Activated CD4-positive, CD25-positive, alpha-beta regulatory T cell (primary cell): ENCODE measurements at places on chromosomes 4 and X.

DNA sequence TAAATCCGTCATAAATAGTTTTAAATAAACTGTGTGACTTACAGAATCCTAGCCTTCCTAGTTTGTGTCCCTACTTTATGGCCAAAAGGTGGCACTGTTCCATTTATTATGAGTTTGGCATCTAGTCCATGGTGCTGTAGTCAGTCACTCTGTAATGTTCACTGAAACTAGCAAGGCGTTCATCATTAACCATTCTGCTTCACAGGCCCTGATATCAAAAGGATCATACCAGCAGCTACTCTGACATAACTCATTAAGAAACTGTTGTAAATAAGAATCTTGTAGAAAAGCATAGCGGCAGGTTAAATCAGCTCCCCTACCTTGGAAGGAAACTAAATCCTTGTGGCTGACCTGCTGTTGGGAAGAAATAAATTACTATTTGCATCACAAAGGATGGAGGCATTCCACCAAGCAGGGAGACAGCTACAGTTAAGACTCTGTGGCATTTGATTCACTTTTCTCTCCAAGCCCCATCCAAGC lies 919.6 kb upstream of the DIAPH2 start:
- no peak for DNase-seq

DNA sequence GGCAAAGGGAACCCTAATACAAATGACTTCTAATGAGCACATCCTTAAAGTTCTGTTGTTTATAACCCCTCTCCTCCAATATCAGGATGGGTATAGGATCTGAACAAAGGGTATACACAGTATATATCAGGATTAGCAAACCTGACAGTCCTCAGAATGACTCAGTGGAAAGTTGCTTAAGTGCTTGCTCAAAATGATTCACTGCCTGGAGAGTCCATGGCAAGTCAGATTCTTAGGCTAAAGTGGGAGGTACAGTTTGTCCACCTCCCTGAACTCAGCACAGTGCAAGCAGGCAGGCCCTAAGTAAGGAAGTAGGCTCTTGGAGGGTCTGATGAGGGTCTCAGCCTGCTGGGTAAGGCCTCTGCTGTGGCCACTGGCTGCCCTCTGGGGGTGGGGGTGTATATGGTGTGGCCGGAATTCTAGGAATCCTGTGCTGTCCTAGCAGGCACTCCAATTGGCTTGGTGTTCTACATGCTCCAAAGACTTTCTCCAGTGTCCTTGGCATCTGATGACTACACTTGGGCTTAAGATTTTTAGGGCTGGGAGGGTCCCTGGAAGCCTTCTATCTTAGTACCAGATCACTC lies 54.3 kb downstream of the CHRDL1 start:
- no peak for DNase-seq

DNA sequence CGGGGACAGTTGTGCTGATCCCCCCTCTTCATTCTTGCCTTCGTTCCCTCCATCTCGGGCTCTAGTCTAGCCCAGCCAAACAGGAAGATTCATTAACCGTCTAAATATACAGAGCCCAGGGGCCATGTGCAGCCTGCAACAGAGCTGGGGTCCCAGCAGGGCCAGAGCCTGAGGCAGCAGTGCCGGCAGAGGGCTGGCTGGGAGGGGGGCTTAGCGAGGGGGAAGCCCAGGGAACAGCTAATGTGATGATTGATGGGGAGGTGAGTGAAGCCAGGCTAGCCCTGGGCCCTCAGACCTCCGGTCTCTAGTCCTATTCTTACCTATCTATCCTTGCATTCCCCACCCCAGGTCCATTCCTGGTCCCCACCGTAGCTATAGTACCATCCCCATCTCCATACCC lies 22.3 kb downstream of the EFNB1 start:
- DNase-seq = no peak

GRCh38 chr4:152257601-152258066 lies 278.3 kb downstream of the FBXW7 start:
- no peak for DNase-seq

GRCh38 chr4:144782345-144782744 lies 136.4 kb downstream of the HHIP start:
- no peak for DNase-seq

DNA sequence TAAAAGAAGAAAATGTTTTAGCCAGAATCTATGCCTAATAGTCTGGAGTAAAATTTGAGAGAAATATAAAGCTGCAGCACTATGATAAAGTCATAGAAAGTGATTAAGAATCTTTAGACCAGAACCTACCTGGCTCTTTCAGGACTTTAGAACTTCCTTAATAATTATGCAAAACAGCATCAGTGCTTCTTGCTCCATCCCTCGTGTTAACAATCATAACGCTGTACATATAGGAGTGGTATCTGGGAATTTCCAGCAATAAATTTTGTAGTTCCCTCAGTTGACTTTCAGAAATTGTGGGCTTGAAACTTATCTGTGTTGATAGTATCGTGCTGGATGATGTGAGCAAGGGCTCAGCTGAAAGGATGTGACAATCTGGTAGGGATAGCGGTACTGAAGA lies 102.1 kb upstream of the RASGEF1B start:
- DNase-seq = no peak

DNA sequence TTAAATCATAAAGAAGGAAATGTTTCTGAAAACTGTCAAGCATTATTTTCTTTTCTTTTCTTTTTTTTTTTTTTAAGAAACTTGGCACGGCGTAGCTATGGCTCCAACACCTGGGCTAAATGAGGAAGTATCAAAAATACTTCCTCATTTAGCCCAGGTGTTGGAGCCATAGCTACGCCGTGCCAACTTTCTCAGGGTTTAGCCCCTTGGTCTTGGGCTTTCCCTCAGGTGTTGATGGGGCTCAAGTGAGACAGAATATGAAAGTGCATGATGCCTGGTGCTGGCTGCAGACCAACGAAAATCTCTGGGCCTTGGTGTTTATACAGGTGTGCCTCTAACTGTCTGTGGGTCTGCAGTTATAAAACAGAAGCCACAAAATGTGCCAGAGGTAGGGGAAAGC lies 132.7 kb downstream of the ARHGAP24 start:
- DNase-seq = no peak

- no peak for DNase-seq
Observed at GRCh38 chr4:110087070-110087708, 111.2 kb downstream of the ELOVL6 start.

GRCh38 chrX:135652602-135653001 lies 60.8 kb upstream of the CT45A1 start:
- no peak for DNase-seq

DNA sequence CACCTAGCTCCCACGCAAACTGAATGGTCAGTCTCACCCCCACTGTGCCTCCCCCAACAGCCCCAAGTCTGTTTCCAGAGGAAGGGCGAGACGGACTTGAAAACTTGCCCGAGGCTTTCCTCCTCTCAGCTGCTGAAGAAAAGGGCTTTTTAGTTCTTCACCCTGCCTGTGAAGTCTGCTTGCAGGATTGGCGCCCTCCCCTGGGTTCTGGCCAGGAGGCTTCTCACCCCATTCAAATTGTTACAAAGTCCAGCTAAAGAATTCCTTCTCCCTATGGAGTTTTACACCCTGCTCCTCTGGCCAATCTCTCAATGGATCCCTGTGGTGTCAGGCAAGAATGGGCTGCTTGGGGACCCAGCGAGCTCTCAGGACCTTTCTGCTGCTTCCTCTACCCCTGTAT lies 241.0 kb downstream of the AFF2 start:
- no peak for DNase-seq
